Omental fat pad (tissue), 4 donors: ENCODE measurements at places on chromosomes 5 and 9.

- no peak for DNase-seq
These were observed 16.2 kb downstream of the GPX3 start for GRCh38 chr5:151036556-151036955.

DNA sequence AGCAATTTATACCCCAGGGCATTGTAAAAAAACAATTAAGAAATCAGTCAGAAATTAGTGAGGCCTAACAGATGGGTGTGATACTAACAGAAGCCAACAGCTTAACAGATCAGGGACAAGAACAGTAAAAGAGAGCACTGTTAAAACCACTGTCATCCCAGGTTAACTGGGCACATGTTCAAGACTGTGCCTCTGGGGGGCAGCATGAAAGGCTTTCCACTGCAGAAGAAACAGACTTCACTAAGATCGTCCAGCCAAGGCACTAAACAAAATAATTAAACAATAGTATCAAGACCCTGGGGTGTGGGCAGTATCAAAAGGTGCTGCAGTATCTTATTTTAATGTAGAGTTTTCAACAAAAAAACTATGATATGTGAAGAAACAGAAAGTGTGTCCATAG is 43.5 kb downstream of the FBN2 start:
- no peak for DNase-seq

- DNase-seq, result no peak
These were observed 11.0 kb downstream of the TMEM268 start for GRCh38 chr9:114621975-114622609.

GRCh38 chr5:40166802-40167201 is 512.9 kb upstream of the PTGER4 start:
- DNase-seq, result no peak

DNA sequence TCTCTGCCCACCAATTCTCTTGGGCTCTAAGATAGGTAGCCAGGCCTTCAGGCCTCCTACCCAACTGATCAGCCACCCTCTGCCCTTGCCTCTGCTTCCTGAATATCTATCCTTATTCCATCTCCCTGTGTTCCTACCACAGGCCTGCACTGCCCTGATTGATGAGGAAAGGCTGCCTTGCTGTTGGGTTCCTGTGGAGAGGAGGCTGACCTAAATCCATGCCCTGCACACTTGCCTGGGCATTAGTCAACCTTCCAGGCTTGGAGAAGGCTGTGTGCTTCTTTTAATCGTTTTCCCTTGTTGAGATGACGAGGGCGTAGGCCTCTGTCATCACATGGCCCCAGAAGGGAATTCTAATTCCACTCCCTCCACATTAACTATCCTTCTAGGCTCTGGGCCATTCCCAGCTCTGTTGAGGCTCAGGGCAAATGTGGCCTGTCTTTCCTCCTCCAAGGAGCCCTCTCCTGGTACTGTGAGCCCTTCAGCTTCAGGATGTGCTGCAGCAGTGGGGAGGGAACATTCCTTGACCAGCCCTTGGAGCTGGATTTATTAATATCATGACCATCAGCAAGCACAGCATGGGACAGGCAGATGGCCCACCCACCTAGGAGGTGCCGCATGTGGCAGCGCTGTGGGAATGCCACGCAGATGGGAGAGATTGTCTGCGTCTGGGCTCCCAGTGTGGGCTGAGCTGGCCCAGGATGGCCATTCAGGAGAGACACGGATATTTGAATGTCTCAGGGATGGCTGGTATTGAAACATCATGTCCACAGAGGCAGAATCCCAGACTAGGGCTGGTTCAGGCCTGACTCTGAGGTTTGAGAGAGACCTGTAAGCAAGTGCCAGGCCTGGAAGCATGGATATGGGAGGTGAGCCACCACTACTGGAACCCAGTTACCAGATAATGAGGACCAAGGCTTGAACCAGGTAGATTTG is 40.9 kb downstream of the ANGPTL2 start:
- DNase-seq, result no peak

DNA sequence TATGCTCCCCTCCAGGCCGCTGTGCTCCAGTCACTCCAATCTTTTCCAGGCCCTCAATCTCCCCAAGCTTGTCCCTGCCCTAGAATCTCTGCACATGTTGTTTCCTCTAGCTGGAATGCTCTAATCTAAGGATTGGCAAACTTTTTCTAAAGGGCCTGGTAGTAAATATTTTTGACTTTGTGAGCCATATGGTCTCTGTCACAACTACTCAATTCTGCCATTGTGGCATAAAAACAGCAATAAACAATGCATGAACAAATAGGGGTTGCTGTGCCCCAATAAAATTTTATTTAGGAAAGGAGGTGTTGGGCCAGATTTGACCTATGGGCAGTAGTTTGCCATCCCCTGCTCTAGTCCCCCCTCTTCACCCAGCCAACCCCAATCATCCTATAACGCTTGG is 150.5 kb upstream of the LRRTM2 start:
- DNase-seq, result no peak

GRCh38 chr5:181205761-181206649 is 1.0 kb upstream of the TRIM7 start:
- no peak for DNase-seq

- no peak for DNase-seq
These were observed 53.8 kb downstream of the KCNV2 start for GRCh38 chr9:2771087-2771486.

DNA sequence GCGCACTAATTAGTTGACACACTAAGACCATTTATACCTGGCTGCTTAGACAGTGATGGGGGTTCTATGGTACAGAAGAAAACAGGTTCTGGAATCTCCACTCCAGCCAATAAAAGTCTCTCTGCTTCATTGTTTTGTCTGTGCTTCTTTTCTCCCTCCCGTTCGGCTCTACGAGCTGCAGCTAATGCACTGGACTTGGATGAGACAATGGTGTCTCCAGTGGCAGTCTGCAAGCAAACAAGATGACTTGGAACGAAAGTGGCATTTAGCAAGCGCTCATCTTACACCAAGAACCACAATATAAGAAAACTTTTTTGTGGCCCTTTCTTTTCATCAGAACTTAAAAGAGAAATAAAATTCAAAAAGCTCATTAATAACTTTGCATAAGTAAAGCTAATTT is 30.2 kb downstream of the GFM2 start:
- DNase-seq, result no peak

GRCh38 chr9:137089232-137089947 is 2.6 kb downstream of the MAN1B1 start:
- DNase-seq, result no peak

DNA sequence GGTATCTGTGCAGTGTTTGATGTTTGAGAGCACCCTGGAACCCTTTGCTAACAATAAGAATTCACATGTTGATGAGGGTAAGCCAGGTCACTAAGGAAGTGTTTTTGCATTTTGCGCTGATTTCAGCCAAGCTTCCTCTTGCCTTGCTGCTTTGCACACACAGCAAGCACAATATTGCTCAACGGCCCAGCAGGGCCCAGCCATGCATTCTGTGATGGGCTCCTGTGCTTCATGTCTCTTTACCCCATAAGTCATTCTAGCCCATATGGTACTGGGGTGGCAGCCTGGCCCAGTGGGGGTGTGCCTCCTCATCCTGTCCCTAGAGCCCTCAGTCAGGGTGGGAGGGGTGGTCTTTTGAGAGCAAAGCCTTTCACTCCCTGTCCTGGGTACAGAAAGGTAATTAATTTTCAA is 481.3 kb downstream of the GADD45G start:
- DNase-seq, result no peak

DNA sequence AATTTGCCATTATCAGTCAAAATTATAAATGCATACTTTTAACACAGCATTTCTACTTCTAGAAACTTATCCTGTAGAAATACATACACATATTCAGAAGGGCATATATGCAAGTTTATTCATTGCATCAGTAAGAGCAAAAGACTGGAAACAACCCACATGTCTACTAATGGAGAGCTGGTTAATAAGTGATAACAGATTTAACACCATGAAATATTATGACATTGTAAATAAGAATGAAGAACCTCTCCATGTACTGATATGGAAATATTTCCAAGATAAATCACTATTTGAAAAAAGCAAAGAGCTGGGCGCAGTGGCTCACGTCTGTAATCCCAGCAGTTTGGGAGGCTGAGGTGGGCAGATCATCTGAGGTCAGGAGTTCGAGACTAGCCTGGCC is 54.5 kb downstream of the ELOVL7 start:
- DNase-seq, result no peak

DNA sequence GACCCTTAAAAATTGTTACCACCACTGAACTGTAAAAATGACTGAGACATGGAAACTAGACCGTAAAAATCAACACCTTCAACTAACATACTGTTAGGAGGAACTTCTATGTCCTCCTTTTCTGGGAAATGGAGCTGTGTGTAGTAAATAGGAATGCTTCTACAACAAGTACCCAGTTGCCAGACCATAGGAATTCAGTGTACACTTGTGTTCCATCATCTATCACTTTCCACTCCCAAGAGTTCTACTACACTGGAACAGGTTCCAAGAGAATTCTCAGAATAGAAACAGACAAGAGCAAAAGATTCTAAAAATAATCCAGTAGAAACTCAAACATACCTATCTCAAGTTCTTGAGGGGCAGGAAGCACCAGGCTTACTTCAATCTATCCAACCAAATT is 23.6 kb downstream of the UBAP2 start:
- DNase-seq, result no peak

DNA sequence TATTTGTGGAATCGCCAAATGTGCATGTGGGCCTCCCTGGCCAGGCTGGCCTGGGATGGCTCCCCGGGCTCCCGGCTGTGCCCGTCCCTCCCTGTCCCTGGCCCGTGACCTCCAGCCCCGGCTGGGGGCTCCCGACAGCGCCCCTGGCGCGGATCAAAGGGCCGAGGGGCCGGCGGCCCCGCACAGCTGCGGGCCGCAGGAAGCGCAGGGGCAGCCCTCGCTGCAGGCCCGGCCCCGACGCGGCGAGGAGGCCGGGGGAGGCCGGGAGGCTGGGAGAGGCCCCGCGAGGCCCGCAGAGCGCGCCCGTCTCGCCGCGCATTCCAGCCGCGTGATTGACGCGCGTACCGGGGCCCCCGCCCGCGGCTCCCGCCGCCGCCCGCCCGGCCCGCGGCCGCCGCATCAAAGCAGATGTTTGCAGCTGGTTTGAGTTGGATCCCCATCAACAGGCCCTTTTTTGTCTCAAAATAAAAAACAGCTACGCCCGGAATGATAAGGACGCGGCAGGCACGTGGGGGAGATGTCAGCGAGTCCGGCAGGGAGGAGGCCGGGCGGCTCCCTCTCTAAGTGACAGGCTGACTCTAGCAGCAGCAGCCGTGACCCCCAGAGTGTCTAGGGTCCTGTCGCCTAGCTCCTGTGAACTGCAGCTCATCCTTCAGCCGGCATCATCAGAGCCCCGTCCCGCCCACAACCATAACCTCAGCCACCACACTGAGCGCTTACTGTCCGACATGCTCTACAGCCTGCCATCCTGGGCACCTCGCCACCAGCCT is 69.4 kb downstream of the LMX1B start:
- no peak for DNase-seq

GRCh38 chr5:168354397-168354796 is 63.0 kb downstream of the WWC1 start:
- no peak for DNase-seq

- DNase-seq, result peak; percentile 55
These were observed 11.1 kb downstream of the EXD3 start for GRCh38 chr9:137411645-137412380.

DNA sequence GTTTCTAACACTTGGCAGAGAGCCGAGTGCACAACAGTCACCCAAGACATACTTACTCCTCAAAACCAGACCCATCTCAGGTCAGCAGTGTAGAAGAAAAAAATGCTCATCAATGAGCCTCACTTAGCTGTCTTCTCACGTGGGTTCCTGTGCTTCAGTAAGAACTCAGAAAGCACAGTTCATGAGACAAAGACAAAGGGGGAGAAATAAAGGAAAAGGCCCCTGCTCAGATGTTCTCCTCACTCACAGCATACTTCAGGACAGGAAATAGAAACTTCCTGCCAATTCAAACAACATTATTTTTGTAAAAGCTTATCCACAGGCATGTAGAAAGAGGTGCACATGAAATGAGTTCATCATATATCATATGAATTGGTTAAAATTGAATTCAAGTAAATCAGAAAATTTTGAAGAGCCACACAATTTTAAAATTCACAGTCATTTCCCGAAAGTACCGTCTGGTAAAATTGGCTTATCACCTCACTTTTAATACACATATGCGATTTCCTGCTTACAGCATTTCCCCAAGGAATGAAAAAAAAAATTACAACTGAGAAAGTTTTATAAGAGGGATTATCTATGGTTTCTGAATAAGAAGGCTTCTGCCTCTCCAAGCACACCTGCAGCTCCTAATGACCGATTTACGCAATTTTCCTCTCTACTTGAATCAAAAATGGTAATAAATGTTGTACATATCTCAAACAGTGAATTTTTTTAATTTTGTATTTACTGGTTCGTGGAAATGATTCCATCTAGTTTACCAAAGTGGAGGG is 328.3 kb downstream of the TMEM167A start:
- no peak for DNase-seq

DNA sequence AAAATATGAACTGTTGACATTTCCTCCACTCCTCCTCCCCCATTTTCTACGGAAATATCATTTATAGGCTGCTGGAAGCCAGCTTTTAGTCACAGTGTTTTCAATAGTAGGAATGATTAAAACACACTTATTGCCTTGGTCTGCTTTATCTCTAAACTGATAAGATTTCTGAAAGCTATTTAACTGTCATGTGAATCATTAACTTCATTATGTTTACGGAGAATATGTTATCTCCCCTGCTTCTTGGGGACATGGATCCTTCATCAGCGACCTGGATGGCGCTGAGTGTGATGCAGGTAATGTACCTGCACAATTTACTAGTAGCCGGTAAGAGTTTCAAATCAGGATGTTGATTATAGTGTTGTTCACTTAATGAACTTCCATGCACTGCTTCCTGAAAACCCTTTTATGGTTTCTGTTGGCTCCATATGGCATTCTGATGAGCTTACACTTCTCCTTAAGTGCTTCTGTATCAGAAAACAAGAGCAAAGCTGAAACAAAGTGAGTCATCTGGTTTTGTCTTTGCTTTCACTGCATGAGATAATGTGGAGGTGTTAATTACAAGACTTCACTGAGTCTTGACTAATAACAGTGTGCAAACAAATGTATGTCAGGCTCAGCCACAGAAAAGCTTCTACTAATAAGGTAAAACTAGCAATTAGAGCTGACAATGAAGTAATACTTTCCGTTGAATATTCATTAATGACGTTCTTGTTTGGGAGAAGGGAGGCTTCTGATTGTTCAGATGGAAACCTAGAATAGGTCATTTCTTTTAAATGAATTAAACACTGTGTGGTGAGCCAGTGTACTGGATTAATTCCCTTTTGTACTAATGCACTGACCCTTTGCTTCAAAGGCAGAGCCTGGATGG is 162.4 kb upstream of the ZNF608 start:
- DNase-seq, result no peak
